ENCODE measurements at places on chromosomes 3 and 15.

- DNase-seq = no peak
These were observed 38.6 kb downstream of the ZXDC start for GRCh38 chr3:126436826-126437717.

- no peak for DNase-seq
These were observed 530.8 kb downstream of the FOXP1 start for GRCh38 chr3:71052716-71053115.

- DNase-seq = no peak
These were observed 35.8 kb downstream of the ABHD5 start for GRCh38 chr3:43726521-43726920.

GRCh38 chr15:30030345-30030744 lies 52.4 kb upstream of the GOLGA8J start:
- no peak for DNase-seq

DNA sequence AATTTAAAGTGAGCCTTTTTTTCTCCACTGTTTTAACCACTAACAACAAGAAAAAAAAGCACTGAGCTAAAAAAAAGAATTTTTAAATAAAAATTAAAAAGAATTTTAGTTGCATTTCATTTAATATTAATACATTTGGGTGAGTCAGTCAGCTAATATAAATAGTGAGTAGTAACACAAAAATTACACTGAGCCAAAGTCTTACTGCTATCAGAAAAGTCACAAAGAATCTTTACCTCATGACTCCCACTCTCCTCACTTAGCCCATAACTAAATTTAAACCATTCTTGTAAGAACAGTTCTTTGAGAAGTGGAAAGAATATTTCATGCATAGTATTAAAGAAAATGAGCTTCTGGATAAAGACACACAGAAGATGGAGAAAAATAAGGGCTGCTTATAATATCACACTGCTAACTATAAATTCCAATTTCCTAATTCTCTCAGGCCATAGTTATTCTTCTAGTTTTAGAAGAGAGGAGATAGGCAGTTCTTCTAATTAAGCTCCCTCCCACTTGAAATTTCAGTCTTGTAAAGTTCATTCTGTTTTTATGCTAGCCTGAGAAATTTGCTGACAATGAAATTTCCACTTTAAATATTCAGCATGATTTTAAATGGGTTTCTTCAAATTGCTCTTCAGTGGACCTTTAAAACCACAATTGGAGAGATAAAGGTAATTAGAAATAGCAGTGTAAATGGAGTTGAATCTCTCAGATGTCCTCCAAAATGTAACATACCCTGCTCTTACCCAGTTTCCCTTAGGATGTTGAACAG lies 17.6 kb downstream of the SHQ1 start:
- DNase-seq = no peak

GRCh38 chr3:154040283-154040682 lies 80.9 kb upstream of the ARHGEF26 start:
- no peak for DNase-seq

- DNase-seq = no peak
These were observed 58.6 kb downstream of the CACNA2D3 start for GRCh38 chr3:54180921-54181320.

Measured in CD4-positive, alpha-beta T cell (primary cell).